ENCODE measurements at places on chromosomes 16 and 17.

DNA sequence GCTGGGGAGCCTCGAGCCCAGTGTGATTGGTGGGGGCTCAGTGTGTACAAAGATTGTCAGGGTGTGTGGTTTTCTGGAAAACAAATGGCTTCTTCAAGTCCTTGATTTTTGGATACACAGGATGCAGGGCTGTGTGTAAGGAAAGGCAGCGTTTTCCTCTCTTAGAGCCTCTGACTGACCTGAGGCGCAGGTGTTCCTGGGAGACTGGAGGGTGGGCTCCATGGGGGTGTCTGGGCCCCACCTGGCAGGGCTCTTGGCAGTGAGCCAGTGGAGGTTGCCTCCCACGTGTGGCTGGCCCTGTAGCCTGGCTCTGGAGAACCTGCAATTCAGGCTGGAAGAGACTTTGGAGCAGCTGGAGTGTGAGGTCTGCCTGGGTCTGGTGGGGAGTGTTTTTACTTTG lies 5.0 kb downstream of the FOXK2 start:
- DNase-seq = peak; percentile 9

DNA sequence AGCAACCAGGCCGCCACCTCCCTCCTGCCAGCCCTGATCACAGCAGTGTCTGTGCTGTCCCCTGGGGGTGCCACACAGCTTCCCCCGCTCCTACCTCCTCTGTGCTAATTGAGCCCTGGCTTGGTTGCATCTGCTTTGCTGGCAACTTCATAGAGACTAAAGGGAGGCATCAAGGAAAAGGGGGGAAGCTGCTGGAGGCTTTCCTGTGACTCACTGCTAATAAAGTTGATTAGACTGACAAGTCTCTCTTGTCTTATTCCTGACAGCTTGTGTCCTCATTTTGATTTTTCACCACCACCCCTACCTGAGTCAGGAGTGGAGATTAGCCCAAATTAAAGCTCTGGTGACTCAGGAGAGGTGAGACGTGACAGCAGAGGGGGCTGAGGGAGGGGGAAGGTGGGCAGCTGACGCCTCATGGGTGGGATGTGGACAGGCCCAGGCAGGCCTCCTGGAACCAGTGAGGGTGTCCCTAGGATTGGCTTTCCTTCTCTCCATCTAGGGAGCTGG lies 310.0 kb downstream of the CBLN1 start:
- no peak for DNase-seq

DNA sequence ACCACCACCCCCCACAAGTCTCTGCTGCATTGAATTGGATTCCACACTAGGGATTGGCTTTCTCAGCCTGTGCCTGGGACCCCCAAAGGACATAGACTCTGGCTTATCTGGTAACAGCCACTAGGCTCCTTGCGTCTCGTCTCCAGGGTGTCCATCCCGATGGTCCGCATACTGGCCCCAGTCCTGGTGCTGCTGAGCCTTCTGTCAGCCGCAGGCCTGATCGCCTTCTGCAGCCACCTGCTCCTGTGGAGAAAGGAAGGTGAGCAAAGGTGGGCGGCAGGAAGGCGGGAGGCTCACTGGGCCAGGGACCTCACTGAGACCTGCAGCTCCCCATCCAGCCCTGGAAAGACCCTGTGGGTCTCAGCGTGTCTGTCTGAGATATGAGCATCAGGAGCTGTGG lies 8.1 kb downstream of the CD300LG start:
- no peak for DNase-seq

DNA sequence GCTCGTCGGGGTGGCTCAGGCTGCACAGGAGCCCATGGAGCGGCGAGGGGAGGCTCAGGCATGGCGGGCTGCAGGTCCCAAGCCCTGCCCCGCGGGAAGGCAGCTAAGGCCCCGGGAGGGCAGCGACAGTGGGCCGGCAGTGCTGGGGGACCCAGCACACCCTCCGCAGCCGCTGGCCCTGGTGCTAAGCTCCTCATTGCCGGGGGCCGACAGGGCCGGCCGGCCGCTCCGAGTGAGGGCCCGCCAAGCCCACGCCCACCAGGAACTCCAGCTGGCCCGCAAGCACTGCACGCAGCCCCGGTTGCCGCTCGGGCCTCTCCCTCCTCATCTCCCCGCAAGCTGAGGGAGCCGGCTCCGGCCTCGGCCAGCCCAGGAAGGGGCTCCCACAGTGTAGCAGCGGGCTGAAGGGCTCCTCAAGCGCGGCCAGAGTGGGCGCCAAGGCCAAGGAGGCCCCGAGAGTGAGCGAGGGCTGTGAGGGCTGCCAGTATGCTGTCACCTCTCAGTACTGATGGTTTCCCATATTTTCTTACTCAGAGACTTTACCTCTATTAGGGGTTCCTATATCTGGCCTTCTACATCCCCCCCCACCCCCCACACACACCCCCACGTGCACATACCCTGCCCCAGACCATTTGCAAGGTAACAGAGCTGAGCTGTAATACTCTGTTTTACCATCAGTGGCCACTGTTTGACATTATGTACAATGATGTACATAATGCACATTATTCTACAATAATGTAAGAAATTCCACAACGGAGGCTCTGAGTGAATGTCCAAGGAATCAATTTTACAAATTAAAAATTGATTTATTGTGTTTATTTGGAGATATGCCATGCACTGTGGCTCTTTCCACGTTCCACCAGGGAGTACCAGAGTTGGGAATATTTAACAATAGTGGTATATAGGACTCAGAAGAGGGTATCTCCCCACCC lies 3.7 kb upstream of the VAT1L start:
- no peak for DNase-seq

GRCh38 chr16:15775663-15776304 lies 81.0 kb downstream of the MYH11 start:
- DNase-seq = no peak

GRCh38 chr16:88289968-88290401 lies 92.8 kb upstream of the ZNF469 start:
- DNase-seq = no peak

DNA sequence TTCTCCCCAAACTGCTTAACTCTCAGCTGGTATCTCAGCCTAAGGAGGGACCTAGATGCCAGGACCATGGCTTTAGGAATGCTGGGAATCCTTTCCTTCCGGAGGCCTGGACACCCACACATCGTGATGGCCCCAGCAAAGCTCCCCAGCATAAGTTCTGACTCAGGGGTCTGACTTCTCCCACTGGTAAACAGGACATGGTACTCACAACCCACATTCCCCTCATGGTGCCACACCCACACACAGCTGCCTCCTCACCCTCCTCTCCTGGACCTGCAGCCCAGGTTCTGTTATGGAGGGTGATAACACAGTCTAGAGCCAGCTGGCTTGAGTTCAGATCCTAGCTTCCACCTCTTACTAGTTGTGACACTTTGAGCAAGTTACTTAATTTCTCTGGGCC lies 719 bp upstream of the RNF227 start:
- DNase-seq = peak; percentile 25

DNA sequence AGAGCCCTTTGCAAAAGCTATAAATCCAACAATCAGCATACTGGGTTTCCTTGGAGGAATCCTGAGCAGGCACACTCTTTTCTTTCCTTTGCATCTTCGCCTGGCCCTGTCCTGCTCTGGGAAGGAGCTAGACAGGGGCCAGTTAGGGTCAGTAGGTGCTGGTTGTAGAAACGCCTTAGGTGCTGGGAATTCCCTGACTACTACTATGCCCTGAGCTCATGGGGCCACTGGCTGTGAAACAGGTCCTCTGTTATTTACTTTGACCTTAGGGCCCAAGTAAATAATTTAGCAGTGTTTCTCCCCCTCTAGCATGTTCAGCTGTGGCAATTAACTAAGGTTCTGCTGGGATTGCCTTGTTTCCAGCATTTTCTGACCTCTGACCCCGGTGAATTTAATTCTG lies 15.8 kb upstream of the WSCD1 start:
- DNase-seq = no peak

DNA sequence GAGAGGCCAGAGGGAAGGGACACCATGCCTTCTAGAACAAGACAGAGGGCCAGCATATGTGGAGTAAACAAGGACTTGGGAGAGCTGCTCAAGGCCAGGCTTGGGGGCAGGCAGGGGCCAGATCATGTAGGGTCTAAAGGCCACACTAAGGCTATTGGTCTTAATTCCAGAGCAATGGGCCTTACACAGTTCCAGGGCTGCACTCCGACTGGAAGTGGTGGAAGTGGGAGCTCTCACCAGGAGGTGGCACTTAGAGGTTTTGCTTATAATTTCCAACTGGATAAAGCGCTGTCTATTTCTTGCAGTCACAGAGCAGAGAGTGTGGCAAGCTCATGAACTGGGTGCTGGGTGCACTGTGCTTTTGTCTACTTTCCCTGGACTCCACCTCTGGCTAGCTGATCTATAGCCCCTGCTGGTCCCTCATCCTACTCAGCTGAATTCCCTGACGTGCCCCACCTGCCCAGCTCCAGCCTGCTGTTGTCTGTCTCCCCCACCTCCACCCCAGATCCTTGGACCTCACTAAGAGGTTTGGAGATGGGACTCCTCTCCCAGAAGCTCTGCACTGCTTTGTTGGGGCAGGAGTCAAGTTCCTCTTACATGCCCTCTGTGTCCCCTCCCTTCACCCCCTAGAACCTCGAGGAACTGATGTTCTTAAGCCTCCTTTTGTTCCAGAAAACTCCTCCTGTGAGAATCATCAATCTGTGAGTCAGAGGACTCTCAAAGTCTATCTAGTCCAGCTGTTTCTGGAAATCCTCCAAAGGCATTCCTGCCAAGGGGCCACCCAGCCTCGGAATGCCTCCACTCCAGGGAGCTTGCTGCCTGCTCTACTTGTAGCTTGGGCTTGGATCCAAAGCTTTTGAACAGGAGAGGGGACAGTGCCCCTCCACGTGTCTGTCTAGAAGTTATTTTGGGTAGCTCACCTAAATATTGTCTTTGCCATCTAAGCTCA lies 48.1 kb upstream of the KSR1 start:
- DNase-seq = no peak

GRCh38 chr17:70268383-70268782 lies 99.1 kb downstream of the KCNJ2 start:
- DNase-seq = no peak

DNA sequence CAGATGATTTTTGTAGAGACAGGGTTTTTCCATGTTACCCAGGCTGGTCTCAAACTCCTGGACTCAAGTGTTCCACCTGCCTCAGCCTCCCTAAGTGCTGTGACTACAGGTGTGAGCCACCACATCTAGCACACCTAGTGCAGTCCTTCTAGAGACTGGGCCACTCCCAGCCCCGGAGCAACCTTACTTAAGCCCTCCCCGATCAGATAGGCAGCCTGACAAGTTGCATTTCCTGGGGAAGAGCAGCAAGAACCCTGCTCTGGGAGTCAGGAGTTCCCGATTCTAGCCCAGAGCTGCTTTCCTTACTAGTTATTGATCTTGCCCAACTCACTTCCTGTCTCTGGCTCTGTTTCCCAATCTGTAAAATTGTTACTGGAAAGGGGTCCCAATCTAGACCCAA lies 7.0 kb upstream of the NAGLU start:
- DNase-seq = no peak

DNA sequence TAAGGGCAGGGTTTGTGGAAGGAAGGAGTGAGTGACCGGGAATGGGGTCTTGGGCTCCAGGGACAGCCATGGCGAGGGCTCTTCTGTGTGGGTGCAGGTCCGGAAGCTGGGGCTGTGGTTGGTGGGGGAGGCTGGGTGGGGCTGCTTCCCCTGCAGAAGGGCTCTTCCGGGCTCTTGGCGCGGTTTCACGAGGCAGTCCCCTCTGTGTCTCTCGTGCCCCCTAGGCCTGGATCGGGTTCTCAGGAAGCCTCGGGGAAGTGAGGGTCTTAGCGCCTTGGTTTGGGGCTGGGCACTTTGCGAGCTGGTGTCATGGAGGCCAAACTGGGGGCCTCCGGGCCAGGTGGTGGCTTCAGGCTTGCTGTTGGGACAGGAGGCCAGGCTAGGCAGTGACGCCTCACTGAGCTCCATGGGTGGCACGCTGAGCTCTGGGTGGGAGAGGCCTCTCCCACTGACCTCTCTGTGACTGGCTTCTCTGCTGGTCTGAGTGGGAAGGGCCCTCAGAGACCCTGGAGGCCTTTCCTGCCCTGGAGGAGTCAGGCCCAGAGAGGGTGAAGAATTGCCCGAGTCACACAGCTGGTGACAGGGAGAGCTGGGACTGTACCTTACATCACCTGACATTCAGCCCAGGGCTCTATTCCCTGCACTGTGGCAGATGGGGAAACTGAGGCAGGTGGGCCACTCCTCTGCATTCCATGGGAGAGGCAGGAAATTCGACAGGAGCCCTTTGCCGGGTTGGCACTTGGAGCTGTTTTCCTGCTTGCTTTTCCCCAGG lies 8.2 kb downstream of the ADCY7 start:
- peak; percentile 81 for DNase-seq

GRCh38 chr16:67190448-67191399 lies 788 bp upstream of the EXOC3L1 start:
- no peak for DNase-seq

DNA sequence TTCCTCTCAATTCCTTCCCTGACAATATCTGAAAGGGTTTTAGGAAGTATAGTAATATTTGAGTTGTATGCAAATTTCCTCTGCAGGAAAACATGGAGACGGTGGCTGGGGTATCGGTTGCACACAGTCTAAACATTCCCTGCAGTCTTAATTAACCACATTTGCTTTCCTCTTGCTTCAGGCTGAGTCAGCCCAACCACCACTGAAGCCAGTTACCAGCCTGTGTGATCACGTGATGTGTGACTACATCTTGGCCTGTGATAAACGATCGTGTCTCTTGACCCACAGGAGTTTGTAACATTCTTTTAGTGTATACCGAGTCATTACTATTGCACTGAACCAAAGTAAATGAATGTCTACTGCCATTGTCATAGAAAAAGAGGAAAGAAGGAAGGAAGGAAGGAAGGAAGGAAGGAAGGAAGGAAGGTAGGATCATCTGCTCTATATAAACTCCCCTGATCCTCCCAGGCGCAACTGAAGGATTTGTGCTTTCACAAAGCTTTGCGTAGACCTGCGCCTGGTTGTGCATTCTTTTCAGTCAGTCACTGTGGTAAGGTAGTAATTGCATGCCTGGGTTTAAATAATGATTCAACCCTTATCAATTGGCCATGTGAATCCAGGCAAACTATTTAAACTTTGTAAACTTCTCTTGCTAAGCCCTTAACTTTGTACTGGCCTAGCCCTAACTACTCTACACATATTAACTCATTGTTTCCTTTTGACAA lies 280.6 kb upstream of the SALL1 start:
- no peak for DNase-seq

- no peak for DNase-seq
Measured at GRCh38 chr17:29032857-29033197, 10.1 kb upstream of the PIPOX start.

DNA sequence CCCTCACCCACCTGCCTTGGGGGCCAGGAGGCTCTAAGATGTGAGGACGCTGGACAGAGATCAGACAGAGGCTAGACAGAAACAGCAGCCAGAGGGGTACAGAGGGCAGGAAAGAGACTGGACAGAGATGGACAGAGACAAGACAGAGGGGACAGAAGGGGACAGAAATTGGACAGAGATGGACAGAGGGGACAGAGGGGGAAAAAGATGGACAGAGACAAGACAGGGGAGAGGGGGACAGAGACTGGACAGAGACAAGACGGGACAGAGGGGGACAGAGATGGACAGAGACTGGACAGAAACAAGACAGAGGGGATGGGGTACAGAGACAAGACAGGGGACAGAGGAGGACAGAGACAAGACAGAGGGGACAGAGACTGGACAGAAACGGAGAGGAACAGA lies 16.1 kb downstream of the UTS2R start:
- DNase-seq = no peak

GRCh38 chr16:89744813-89745212 lies 23.5 kb downstream of the ZNF276 start:
- no peak for DNase-seq

- no peak for DNase-seq
Measured at GRCh38 chr16:50925758-50926357, 184.0 kb downstream of the CYLD start.

- DNase-seq = no peak
Measured at GRCh38 chr16:88886845-88887521, 20.5 kb upstream of the PABPN1L start.

Data from CD4-positive, alpha-beta T cell treated with Interleukin-17A for 4 hours (primary cell).